H9 (cell line): ENCODE measurements at places on chromosomes 16 and 17. TPM values are rescaled to one million over a fixed set of nuclear protein-coding genes. Genes with fewer than 3 reads are reported as not detected.

GRCh38 chr17:70168044-70168976 is 1.0 kb upstream of the KCNJ2 start:
- peak; percentile 84 for DNase-seq

DNA sequence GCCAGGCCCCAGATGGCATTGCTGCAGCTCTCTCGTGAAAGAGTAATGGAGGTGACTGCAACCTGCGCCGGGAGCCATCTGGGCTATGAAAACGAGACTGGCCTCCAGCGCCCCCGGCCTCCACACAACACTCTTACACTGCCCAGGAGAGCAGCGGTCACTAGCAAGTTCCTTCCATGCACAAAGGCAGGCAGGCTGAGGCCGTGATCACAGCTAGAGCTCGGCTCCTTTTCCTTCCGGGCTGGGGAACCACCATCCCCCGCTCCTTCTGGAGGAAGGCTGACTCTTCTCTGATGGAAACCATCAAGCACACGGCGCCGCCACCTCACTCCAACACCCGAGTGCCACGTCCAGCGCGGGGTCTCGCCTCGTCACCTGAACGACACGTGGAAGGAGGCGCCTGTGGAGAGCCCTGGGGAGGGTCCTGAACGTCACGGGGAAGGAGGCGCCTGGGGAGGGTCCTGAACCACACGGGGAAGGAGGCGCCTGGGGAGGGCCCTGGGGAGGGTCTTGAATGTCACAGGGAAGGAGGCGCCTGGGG is 61.9 kb downstream of the KLHDC4 start:
- no peak for DNase-seq

DNA sequence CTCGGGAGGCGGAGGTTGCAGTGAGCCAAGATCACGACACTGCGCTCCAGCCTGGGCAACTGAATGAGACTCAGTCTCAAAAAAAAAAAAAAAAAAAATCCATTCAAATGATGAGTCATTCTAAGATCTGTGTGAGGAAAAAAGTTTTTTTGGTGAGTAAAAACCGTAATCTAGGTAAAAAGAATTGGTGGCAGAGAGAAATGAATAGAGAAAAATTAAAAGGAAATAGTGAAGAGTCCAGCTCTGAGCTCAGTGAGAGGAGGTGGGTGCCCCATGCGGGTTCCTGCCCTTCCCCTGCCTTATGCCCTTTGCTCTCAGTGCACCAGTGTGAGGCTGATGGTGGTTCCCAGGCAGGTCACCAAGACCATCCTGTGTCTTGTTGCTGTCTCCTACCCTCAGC is 20.9 kb downstream of the GAN start:
- no peak for DNase-seq

GRCh38 chr16:4338125-4338582 is 13.0 kb downstream of the PAM16 start:
- no peak for DNase-seq

DNA sequence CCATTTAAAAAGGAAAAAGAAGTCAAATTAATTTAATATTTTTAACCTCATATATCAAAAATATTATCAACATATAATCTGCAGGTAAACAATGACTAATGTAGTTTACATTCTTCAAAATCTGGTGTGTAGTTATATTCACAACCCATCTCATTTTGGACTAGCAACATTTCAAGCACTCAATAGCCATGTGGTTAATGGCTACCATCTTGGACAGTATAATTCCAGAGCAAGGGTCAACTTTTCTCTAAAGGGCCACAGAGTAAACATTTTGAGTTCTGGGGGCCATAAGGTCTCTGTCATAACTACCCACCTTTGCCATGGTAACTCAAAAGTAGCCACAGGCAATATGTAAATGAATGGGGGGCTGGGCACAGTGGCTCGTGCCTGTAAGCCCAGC is 153.9 kb downstream of the PARN start:
- DNase-seq, result no peak

The GLG1 gene
- total RNA-seq, result 133 and 135 TPM in 2 replicates

The ITGA2B gene
- total RNA-seq, result 8.3 and 10.1 TPM in 2 replicates

The RNU2-1 gene
- 6,078 and 6,186 TPM in 2 replicates for total RNA-seq
